ENCODE measurements at places on chromosomes 12 and 14.

- no peak for DNase-seq
Observed at GRCh38 chr12:117583677-117584225, 222.3 kb upstream of the NOS1 start.

GRCh38 chr14:68630611-68631393 is 162.1 kb downstream of the ZFP36L1 start:
- no peak for DNase-seq

DNA sequence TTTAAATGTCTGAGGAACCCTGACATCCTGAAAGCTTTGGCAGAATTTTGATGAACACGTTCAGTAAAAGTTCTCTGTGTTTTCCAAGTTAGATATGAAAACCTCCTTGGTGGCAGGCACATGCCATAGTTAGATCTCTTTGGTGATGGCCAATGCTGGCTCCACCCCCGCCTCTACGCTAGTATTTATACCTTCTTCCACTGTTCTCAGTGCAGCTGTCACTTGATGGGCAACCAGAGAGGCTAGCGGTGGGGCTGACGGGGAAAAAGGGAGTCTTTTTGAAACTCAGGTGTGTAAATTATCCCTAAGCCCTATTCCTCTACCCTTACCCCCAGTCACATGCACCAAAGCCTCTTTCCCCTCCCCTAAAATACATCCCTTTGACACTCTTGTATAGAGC is 32.1 kb downstream of the PPP1R36 start:
- no peak for DNase-seq

- DNase-seq = no peak
Observed at GRCh38 chr12:107322063-107322462, 228.7 kb upstream of the CRY1 start.
